ENCODE measurements at places on chromosomes 16 and 17.

DNA sequence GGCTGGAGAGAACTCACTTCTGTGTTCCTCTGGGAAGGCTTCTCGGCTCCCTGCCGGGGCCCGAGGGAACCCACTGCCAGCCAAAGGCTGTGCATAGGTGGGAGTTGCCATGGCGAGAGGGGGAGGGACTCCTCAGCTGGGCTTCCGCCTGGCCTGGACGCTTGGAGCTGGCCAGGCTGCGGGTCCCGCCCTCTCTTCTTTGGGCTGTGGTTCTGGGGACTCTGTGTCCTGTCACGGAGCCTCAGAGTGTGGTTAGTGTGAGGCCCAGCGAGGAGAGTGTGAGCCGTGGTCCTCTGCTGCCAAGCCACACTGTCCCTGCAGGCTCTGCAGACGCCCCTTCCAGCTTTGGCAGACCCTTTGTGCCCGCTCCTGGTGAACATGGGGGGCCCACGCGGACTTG lies 123.1 kb downstream of the OR1D5 start:
- DNase-seq: no peak

DNA sequence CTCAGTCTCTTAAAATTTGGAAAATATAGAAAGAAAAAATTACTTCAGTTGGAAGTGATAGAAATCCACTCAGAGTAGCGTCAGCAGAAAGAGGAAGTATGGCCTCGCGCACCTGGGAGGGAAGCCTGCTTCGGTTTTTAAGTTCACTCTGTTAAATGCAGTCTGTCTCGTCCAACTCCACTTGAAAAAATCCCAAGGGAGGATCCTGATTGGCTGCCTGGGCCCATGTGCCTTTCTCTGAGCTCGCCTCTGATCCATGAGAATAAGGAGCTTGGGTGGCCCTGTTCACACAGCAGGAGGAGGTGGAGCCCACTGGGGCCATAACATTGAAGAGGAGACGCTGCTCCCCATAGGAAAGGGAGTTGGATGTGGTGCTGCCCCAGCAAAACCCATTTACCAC lies 40.7 kb downstream of the DNAJA2 start:
- no peak for DNase-seq

DNA sequence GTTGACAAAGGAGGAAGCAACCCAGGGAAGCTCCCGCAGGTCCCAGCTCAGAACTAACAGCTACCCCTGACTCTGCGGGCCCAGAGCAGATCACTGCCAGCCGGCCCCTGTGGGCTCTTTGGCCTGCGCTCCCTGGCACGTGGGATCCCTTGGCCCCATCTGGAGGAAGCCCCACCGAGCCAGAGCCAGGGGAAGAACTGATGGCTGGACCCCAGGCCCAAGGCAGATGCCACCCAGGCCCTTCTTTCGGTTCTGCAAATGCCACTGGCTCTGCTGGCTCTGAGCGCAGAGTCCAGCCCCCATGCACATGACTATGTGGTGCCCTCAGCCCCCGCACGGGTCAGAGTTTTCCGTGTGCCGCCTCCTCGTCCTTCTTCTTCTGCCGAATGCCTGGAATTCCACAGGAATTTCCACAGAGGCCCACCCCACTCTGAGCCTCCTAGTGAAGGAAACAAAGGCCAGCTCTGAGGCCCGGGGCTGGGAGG lies 35.8 kb upstream of the SNN start:
- DNase-seq: peak; percentile 54

DNA sequence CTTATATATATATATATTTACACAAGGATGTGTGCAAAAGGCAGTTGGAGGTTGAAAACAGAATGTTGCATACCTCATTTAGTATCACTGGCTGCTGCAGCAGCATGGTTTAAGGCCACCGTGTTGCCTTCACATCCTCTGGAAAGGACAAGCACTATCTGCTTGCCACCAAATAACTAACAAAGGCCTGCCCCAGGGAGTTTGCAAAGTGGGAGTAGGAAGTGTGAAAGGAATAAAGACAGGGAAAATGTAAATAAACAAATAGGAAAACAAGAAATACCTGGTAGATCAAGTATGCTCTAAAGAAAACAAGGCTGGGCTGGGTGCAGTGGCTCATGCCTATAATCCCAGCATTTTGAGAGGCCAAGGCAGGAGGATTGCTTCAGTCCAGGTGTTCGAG lies 33.5 kb upstream of the GFOD2 start:
- no peak for DNase-seq

Data from myocyte (in vitro differentiated cells).